PC-3 (cell line): ENCODE measurements at places on chromosomes 7 and 10. TPM values are rescaled to one million over a fixed set of nuclear protein-coding genes. Genes with fewer than 3 reads are reported as not detected.

GRCh38 chr10:60911216-60911615, 32.8 kb downstream of the RHOBTB1 start:
- no peak for DNase-seq

DNA sequence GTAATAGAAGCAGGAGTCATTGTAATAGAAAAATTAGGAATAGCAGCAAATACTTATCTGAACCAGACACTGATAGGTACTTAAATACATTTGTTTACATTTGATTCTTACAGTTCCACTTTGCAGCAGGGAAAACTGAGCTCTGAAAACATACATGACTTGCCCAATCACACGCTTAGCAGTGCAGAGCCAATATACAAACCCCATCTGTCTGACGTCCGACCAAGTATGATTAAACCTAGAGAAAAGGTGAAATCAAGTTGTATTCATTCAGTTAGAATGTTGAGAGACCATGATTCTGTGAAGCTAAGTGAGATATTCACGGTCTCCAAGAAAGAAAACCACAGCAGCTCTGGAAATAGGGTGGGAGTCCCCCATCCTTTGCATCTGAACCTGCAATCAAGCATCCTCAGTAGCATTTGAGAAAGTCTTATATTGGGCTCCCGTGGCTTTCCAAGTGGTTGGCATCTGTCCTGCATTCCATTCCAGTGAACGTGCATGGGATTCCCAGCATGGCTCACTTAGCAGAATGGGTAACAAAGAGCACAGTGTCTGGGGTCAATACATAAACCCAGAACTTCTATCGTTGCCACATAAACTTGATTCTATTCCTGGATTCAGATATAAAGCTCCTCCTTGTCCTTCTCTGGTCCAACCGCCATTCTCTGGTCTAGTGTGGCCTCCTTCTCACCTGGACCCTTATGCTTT, 148.7 kb upstream of the RSU1 start:
- peak; percentile 91 for DNase-seq

UPK3BL2 gene
- total RNA-seq = 22.5 and 25.7 TPM in 2 replicates

- no peak for DNase-seq
These were observed 167.6 kb upstream of the INSYN2A start for GRCh38 chr10:127364034-127364433.

DNA sequence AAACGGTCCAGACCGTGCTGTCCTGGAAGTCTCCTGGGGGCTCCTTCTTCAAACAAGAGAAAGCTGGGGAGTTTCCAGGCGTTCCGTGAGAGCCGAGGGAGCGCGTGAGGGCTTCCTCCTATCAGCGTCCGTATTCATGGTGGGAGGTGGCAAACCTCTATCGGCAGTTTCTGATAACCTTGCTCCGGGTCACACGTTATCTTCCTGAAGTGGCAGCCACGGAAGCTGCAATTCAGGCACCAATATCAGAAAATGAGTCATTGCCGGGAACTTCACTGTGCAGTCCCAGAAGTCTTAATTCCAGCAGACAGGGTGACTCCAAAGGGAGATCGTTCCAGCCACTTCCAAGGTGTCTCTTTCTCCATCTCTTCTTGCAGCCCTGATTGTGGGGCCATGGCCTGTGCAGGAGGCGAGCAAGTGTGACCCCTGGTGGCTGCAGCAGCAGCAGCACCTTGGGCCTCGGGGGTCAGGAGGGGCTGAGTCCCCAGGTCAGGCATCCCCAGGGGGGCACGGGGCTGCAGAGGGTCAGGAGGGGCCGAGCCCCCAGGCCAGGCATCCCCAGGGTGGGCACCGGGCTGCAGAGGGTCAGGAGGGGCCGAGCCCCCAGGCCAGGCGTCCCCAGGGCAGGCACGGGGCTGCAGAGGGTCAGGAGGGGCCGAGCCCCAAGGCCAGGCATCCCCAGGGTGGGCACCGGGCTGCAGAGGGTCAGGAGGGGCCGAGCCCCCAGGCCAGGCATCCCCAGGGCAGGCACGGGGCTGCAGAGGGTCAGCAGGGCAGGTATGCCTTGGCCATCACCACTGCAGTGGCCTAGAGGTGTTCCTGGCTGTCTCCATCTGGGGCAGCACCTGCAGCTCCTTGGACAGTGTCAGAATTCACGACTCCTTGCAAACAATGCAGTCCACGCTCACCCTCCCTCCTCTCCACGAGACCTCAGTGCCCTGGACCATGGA, 538.7 kb downstream of the DNAJB6 start:
- peak; percentile 38 for DNase-seq

DNA sequence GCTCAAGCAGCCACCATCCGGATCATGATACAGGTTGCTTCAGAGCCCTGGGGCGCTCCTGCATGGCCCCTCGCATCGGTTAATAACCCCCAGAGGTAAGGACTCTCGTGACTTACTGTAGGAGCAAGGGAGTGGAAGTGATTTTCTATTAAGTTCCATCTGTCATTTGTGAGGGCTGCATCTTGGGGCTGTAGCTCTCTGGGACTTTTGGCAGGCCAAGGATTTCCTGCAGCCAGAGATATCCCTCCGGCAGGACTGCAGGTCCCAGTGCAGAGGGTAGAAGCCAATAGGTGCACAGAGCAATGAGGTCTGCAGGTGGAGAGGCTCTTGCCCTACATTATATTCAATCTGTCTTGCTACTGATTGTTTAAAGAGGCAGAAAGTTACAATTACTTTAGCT, 356.8 kb upstream of the ADARB2 start:
- no peak for DNase-seq

SPDYE5 gene
- total RNA-seq = 0.18 TPM in 1 of 2 replicates, not detected in the other

DNA sequence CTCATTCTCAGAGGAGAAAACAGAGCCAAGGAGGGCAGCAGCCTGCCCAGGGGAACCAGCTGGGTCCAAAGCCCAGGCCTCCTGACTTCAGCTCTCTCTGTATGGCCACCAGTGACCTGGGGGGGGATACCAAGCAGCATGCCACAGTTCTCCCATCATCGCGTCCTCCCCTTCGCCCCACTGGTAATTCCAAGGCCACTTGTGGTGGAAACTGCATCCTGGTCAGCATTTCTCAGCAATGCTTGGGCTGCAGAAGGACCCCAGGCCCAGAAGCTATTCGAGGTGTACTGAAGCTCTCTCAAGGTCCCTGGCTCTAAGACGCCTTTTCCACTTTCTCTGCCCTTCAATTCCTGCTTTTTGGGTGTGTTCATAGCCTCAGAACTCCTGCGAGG, 27.1 kb downstream of the BTBD16 start:
- no peak for DNase-seq

DNA sequence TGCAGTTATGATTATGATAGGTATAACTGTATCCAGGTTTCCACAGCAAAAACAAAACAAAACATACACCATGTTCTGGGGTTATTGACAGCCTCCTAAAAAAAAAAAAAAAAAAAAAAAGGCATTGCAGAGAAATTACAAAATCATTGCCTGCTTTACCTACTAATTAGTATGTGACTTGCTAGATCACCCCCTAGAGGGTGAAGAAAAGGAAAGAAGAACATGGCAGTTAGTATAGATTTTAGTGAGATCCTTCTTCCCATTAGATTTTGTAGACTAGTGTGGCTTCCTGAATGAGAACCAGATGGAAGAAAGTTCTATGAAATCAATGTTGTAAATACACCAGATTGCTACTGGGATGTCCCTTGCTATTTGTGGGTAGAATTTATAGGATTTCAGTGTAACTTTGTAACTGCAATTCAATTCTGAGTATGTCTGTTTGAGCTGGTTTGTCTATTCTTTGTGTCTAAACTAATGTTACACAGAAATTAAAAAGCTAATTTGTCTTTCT, 24.0 kb upstream of the AGBL3 start:
- DNase-seq = no peak

RPP38 gene
- total RNA-seq = 8.5 and 9.9 TPM in 2 replicates

GRCh38 chr7:94382132-94382531, 12.6 kb upstream of the COL1A2 start:
- peak; percentile 65 for DNase-seq

GRCh38 chr10:6082496-6083395, 6.1 kb upstream of the RBM17 start:
- no peak for DNase-seq

- no peak for DNase-seq
These were observed 324.9 kb downstream of the AGMO start for GRCh38 chr7:15236952-15237351.
